Right renal pelvis (tissue), 4 donors: ENCODE measurements at places on chromosomes 11 and 22. TPM values are rescaled to one million over a fixed set of nuclear protein-coding genes. Genes with fewer than 3 reads are reported as not detected.

GNB1L gene
- 3.2 TPM for polyA plus RNA-seq

APOBEC3G gene
- 8.1 TPM for polyA plus RNA-seq

C11orf87 gene
- polyA plus RNA-seq: 0.16 TPM

TRIM48 gene
- not detected for polyA plus RNA-seq

SGSM1 gene
- 2.6 TPM for polyA plus RNA-seq

KDELR3 gene
- polyA plus RNA-seq: 12.6 TPM

MAP6 gene
- polyA plus RNA-seq: 11.1 TPM

DNA sequence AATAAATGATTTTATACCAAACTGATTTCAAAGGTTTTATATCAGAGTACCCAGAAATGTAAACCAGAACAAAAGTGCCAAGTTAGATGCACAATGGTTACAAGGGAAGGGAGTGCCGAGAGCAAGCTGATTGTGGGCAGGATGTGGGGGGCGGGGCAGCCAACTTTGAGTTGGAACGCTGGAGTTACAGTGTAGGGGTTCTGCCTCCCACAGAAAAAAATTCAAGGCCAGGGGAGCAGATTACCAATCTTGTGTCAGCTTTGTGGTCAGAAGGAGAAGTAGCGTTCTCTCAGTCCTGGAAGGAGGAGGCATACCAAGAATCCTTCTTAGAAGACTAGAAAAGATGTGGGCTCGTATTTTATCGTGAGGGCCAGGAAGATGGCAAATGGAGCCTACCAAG is 15.9 kb upstream of the POU2AF2 start:
- DNase-seq: no peak

- DNase-seq: no peak
Observed at GRCh38 chr11:112514011-112514740, 253.5 kb upstream of the PLET1 start.

DNA sequence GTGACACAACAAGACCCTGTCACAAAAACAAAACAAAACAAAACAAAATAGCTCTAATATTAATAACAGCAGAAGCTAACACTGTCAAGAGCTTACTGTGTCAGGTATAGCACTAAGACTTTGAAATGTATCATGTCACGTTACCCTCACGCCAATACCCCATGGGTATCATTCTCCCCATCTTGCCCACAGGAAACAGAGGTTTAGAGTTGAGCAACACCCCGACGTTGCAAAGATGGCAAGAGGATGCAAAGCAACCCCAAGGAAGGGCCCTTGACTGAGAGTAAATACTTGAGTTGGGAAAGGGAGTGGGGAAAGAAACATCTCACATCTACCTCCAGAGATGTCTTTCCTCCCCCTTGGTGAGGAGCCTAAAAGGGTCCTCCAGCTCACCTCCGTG is 366.8 kb downstream of the LARGE1 start:
- DNase-seq: no peak

GRCh38 chr11:69471729-69472540 is 9.5 kb upstream of the LINC01488 start:
- no peak for DNase-seq

GRCh38 chr22:39349506-39349966 is 255 bp upstream of the SYNGR1 start:
- DNase-seq: no peak

DNA sequence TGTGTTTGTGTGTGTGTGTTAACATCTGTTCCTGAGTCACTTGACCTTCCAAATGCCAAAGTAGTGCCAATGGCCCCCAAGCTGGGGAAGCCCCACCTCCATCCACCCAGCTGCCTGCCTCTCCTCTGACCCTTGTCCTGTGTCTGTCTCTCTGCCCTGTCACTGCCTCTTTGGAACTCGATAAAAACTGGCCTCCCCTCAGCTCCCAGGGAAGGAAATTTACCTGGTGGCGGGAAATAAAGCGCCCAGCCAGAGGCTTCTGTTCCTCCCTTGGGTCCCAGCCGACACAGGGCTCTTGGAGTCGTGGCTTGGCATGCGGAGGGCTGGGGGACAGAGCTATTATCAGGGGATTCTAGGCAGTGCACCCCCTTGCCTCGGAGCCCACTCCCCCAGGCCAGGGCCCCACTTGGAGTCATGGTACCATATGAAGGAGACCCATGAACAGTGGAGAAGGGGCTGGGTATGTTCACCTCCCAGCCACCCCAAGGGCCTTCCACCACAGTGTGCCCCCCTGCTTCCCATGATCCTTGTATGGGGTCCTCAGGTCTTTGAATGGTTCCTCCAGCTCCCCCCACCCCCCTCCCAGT is 6.2 kb downstream of the KCNC1 start:
- no peak for DNase-seq

DNA sequence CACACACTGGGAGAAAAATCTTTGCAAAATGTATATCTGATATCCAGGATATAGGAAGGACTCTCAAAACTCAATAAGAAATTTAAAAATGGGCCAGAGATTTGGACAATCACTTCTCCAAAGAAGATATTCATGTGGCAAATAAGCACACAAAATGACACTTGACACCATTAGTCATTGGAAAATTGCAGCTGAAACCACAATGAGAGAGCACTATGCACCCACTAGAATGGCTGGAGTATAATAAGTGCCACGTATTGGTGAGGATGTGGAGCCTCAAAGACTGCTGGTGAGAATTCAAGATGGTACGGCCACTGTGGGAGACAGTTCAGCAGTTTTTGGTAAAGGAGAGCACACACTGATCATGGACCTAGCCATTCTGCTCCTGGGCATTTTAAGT is 12.8 kb upstream of the OSBPL5 start:
- no peak for DNase-seq

DNA sequence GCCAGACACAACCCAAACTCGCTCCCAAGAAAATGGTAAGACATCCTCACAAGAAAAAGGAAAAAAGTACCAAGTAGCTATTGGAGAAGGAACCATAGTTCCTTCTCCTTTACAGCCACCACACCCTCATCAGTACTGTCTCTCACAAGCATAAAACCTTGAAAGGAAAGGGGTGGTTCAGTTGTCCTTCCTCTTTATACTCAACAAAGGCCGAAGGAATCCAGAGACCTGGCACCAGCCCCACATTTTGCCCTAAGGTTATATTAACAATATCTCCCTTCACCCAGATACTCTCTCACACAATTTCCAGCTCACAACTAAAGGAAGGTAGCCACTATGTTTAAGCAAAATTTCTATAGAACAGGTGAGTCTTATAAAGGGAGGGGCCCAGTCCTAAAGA is 8.5 kb downstream of the FHIP1B start:
- no peak for DNase-seq

GRCh38 chr22:42623301-42623751 is 8.6 kb upstream of the POLDIP3 start:
- no peak for DNase-seq

- DNase-seq: no peak
Observed at GRCh38 chr11:6778518-6778917, 4.3 kb upstream of the OR2AG1 start.

DNA sequence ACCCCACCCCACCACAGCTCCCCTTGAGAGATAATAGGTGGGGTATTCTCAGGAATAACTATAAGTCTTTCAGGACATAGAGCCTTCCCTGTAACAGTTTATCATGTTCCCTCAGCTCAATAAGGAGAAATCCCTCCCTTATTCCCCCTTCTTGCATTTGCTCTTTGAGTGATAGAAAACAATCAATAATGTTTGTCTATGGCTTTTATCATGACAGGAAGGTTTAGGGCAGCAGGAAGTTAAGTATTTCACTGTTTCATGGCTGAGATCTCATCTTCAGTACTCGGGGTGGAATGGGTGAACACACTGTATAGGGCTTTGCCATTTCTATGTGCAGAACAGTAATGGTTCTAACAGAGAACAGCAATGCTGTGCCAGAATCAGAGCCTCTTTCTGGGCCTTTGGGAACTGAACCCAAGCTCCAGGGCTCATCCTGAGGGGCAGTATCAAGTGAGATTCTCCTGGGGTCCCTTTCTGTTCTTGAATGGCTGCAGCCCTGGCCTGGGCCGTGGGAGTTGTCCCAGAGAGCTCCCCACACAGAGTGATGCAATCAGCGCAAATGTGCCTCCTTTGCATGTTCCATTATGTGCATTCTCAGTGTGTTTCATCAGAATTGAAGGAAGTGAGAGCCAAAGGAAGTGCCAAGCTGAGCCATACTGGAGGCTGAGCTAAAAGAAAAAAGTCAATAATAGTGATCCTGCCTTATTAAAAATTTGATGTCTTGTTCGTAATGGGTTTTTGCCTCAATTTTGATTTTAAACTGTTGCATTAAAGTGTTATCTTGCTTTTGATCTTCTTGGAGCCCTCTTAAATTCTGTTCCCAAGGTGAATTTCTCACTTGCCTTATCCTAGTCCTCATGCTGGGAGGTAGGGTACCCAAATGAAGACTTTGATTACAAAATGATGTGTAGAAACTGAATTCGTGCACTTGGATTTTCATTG is 2.9 kb upstream of the CYP2R1 start:
- no peak for DNase-seq

DNA sequence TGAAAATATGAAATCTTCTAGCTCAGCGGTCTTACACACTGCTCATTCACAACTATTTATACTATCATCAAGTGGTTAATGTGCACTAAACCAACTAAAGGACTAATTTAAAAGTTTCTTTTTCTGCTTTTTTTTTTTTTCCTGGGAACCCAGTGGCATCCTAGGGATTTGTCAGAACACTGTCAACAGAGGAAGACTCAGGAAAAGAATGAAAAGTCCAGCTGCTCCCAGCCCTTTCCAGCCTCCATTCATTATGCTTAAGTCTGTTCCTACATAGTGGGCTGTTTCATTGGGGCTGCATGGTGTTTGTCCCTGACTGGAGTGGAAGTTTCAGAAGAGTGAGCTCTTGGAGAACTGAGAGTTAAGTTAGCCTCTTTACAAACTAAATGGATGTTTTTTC is 391.1 kb downstream of the AASDHPPT start:
- DNase-seq: no peak

DNA sequence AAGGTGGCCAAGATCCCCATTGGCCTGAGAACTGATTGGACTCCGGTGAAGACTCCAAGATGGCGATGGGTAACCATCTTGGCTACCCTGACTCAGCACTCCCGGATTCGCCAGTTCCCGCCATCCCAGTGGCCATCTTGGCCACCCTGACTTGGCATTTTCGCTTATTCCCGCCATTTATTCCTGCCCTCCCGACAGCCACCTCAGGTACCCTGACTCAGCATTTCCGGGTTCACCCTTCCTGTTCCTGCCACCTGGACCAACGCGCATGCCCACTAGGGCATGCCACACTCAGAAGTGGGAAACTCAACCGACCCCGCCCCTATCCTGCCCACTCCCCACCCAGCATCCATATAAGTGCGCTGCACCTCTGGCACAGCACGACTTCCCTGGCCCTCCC is 7.8 kb downstream of the OR8K5 start:
- DNase-seq: no peak
